Uterus (tissue), 4 donors: ENCODE measurements at places on chromosomes 16 and 17.

- DNase-seq = no peak
Observed at GRCh38 chr17:50529849-50530248, 2.7 kb upstream of the EPN3 start.

GRCh38 chr17:57279432-57279831 lies 23.1 kb downstream of the MSI2 start:
- no peak for DNase-seq

DNA sequence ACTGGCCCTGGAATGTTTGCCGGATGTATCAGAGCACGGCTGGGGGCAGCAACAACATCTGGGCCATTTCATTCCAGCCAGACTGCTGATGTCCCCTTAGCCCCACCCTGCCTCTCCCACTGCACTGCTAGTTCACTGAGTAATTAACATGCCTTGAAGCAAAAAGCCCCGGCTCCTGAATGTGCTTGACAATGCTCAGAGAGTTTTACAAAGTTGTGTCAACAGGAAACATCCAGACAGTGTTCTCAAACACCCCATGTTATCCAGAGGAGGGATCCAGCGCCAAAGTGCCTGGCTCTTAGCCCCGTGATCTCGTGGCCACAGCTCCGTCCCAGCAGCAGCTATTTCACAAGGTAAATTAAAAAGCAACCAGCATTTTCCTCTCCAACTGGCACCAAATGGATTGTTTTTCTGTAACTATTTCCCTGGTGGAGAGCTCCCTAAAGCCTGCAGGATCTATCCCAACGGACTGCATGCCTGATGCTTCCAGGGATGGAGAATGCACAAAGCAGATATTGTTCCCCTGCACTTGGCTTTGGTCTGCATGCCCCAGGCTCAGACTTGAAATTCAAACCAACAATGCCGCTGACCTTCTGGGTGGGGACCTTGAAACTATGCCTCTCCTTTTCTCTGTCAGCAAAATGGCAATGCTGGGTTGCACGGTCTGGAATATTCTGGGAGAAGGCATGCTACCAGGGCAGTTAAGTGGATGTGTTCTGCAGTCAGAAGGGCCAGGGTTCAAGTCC lies 115.6 kb upstream of the CDH5 start:
- DNase-seq = peak; percentile 85

GRCh38 chr16:4733211-4733742 lies 794 bp downstream of the ANKS3 start:
- no peak for DNase-seq

DNA sequence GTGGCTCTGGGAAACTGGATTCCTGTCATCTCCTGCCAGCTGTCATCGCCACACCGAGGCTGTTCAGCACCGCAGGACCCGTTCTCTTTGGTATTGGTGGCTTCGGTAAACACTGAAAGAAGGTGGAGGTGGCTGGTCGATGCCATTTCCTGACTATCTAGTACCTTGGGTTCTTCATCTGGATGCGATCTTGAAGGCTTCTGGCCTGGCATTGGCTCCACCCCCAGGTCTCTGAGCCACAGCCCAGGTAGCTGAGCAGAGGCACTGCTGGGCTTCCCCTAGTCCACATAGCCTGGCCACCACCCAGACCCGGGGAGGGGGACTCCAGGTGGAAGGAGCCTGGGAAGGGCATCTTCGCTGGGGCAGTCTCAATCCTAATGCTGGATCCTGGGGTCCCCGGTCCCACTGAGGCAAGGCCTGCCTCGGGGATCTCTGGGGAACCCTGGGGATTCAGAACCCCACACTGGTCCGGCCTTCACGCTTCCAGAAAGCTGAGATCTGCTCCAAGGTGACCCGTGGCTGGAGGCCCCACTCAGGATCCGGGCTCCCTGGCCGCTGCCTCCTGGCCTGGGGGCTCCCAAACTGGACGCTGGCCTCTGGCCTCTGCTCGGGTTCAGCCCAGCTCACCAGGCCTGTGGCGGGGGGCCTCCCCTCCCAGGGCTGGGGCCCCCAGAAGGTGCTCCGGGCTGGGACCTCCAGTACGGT lies 1.8 kb downstream of the C16orf54 start:
- DNase-seq = no peak

- no peak for DNase-seq
Observed at GRCh38 chr16:89044418-89045180, 49.1 kb upstream of the ACSF3 start.

DNA sequence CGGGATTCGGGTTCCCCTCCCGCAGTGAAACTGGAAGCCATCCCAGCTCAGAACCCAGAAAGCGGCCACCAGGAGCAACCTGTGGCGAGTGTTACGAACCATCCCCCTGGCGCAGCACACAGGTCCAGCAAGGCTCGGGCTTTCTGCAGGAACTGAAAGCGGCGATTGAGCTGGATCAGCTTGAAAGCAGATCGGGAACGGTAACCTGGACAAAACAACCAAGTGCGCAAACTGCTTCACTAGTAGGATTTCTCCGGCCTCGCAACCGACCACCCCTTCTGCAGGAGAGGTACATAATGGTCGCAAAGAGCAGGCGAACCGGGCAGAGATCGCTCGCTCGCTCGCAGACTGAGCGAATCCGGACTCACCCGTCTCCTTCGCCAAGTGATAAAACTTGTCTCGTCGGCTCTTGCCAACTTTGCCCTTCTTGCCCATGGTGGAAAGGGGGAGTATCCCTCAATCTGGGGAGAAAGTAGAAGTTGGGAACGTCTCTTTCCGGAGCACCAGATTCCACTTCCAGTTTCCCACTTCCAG lies 696 bp upstream of the PSMC5 start:
- no peak for DNase-seq

GRCh38 chr16:74726716-74727115 lies 26.1 kb upstream of the MLKL start:
- no peak for DNase-seq

DNA sequence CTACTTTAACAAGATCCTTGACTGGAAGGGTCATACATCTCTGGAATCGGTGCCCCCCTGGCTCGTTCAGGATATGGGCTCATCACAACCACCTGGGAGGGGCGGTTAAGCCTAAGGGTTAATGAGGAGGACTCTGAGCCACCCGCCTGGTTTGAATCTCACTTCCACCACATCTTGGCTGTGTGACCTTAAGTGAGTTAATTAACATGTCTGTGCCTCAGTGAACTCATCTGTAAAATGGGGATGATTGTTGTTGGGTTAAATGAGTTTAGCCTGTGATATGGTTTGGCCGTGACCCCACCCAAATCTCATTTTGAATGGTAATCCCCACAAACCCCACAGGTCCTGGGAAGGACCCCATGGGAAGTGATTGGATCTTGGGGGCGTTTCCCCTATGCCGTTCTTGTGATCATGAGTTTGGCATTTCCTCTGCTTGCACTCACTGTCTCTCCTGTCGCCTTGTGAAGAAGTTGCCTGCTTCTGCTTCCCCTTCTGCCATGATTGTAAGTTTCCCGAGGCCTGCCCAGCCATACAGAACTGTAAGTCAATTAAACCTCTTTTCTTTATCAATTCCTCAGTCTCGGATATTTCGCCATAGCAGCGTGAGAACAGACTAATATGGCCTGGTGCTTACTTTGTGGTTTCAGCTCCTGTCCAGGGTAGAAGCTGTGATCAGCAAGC lies 214.0 kb upstream of the CIBAR2 start:
- DNase-seq = no peak

- no peak for DNase-seq
Observed at GRCh38 chr16:73036074-73036826, 11.7 kb downstream of the ZFHX3 start.

- no peak for DNase-seq
Observed at GRCh38 chr16:27226976-27227705, 23.8 kb downstream of the KDM8 start.

- peak; percentile 51 for DNase-seq
Observed at GRCh38 chr16:75250809-75251279, 580 bp downstream of the BCAR1 start.

GRCh38 chr16:66810391-66810790 lies 9.0 kb upstream of the TERB1 start:
- DNase-seq = no peak

DNA sequence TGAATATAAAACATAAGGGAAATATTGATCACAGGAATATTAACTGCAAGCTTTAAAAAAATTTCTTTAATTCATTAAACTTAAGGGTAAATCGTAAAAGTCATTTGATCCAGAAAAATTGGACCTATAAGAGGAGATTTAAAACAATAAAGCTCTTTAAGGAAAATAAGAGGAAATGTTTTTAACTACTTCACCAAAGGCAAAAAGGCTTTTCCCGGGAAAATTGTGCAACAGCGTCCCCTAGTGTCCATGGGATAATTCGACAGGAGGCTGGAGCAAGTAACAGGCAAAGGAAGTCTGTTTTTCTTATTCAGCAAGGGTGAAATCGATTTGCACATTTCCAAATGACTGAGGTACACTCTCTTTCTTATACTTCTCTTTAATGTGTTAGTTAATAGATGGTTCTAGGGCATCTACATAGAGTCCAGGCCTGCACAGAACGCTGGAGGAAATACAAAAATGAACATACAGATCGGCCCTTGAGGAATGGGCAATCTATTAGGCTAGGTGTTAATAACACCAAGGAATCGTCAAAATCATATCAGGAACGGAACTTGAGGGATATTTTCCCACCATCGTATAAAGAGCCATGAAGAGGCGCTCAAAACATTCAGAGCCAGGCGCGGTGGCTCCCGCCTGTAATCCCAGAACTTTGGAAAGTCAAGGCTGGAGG lies 61.4 kb downstream of the ZNF18 start:
- no peak for DNase-seq

DNA sequence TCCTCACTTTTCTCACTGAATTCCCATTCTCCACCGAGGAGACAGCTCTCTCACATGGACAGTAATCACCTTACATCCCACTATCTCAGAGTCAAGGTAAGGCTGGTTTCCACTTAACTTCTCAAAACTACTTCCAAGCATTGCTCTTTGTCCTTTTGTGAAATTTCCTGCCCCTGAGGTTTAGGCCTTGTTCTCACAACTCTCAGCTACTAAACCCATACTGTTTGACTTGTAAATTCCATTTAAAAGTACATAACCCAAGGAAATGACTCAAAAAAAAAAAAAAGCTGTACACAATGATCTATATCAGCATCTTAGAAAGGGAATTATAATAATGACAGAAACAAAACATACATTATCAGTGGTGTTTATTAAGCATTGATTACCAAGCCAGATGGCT lies 8.8 kb downstream of the CDC27 start:
- DNase-seq = no peak

- no peak for DNase-seq
Observed at GRCh38 chr16:12111223-12111622, 134.7 kb downstream of the SNX29 start.

- no peak for DNase-seq
Observed at GRCh38 chr16:80345701-80346100, 195.1 kb upstream of the DYNLRB2 start.

- DNase-seq = no peak
Observed at GRCh38 chr16:47958726-47959125, 197.1 kb downstream of the ABCC12 start.

GRCh38 chr17:8870406-8871040 lies 3.0 kb upstream of the PIK3R6 start:
- DNase-seq = no peak

DNA sequence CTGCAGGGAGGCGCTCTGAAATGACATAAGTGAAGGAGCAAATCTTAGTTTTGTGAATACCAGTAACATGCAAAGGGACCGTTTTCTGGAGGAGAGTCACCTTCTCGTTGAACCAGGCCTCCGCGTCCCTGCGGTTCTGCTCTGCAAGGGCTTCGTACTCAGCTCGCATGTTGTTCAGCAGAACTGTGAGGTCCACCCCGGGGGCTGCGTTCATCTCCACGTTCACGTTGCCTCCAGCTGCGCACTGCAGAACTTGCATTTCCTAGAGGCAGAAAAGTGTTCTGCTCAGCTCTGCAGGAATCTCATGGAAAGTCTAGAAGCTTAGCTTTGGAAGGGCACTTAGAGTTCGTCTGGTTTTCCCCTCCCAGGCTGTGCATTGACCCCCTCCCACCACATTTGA lies 4.1 kb downstream of the KRT25 start:
- DNase-seq = no peak

GRCh38 chr16:54930005-54930868 lies at the start of gene IRX5:
Gene IRX5, plus strand, starts transcription at chr16:54930865. Its CDS starts 334 bp downstream, at chr16:54931199.
- peak; percentile 84 for DNase-seq

DNA sequence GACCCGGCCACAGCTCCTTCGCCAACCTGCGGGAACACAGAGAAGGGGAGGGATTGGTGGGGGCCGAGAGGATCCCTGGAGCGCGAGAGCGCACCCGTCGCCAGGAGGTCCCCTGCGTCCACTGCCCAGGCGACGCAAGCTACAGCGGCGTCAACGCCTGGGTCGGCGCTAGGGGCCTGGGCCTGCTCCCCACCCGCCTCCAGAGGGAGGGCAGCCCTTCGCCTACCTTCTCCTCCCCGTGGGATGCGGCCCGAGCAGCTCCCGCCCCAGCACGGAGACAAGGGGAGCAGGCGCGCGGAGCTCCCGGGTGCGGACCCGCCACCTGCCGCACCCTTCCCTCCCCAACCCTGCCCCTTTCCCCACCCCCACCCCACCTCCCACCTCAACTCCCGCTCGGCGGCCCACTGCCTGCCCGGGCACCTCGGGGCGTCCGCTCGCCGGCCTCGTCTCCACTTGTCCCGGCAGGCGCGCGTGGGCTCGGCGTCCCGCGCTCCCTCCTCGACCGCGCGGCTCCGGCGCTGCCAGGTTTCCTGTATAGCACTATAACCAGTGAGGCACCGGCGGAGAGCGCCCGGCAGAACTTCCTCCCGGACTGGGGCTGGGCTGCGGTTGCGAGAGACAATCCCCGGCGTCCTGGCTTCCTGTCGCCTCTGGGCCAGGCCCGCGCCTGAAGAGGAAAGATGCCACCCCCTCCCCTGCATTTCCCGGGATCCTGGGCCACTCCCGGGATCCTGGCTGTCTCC lies 119.1 kb upstream of the SMURF2 start:
- DNase-seq = peak; percentile 29

DNA sequence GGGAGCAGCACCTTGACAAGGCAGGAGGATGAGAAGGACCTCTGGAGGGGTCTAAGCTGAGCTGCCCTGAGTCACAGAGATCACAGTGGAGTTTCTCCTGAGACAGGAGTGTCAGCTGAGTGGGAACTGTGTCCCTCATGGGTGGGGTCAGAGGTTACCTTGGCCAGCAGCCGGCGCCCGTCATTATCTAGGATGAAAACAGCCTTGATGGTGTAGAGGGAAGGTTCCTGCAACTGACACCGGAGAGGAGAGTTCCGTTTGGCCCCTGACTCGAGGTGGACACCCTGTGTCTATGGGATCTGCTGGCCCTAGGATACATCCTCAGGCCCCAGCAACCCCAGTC lies 933 bp downstream of the COPZ2 start:
- DNase-seq = no peak

GRCh38 chr17:75346906-75347305 lies 57.7 kb upstream of the SLC25A19 start:
- DNase-seq = no peak

GRCh38 chr16:28893291-28893690 lies 15.0 kb downstream of the ATP2A1 start:
- DNase-seq = no peak

- no peak for DNase-seq
Observed at GRCh38 chr17:35616536-35616935, 29.4 kb downstream of the AP2B1 start.

- no peak for DNase-seq
Observed at GRCh38 chr16:80384862-80385261, 155.9 kb upstream of the DYNLRB2 start.

DNA sequence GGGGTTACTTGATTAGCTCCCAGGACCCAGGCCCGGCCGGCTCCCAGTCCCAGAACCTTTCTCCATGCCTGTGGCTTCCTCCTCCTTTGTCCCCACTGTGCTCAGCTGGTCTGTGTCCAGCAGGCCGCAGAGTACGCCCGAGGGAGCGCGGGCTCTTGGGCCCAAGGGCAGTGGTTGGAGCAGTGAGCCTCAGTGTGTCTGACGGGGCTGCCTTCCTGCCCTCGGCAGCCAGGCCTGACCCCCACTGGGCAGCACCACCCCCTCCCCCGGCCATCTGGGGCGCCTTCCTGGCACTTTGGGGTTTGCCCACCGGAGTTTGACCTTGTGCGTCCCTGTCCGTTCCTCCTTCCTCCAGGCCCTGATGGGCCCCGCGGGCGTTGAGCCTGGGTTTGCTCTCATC lies 62.4 kb upstream of the PVALEF start:
- no peak for DNase-seq
